C1 segment of cervical spinal cord (tissue), 14 donors: ENCODE measurements at places on chromosomes 2 and 18.

- DNase-seq: no peak
Measured at GRCh38 chr2:24540011-24540477, 49.0 kb downstream of the NCOA1 start.

GRCh38 chr2:61759718-61760117 lies 94.1 kb downstream of the FAM161A start:
- DNase-seq: no peak

DNA sequence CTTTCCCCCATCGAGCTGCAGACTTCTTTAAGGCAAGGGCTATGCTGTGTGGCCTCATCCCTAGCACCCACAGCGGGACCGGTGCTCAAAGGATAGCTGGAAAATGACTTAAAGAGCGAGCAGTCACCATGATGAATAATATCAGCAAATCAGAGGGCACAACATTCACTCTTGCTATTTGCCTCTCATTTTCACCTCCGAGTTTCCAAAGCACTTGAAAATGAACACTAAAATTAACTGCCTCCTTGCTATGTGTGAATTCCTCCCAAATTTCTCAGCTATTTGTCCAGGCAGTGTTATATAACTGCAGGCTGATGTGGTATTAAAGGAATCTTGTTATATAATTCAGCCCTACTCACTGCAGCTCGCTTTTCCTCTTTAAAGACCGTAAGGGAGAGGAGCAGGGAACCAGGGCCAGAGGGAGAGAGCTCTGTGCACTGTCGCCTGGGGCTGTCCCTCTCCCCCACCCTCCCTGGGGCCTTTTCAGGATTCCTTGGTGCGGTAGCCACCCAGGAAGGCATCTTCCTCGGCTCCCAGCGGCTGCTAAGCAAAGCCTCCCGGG lies 1.4 kb downstream of the CYS1 start:
- no peak for DNase-seq

GRCh38 chr18:59358712-59359575 lies at the start of gene LMAN1:
Gene LMAN1, minus strand, starts transcription at chr18:59359265. Its CDS starts 21 bp downstream, at chr18:59359244.
- peak; percentile 84 for DNase-seq

DNA sequence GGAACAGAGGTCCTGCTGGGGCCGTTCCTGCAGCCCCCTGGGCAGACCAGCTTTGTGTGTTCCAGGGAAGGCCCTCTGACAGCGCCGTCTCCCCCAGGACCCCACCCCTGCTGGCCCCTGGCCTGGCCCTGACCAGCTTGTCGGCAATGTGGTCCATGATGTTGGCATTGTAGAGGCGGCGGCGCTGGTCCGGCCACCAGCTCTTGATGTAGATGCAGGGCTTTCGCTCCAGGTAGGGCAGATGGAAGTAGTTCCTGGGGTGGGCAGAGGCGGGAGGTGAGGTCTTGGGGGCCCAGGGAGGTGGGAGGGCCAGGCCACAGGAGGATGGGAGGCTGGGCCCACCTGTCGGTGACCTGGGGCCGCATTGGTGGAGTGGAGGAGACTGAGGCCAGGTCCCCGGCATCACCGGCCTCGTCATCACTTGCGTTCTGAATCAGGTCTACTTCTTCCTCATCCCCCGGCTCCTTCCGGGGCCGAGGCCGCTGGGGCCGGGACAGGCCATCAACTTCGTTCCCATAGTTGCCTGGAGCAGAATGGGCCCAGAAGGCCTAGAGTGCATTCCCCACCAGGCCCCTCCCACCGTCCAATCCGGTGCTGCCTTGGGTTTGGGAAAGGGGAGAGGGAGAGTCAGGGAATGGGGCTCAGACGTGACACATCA lies 1.3 kb upstream of the OTOF start:
- no peak for DNase-seq

DNA sequence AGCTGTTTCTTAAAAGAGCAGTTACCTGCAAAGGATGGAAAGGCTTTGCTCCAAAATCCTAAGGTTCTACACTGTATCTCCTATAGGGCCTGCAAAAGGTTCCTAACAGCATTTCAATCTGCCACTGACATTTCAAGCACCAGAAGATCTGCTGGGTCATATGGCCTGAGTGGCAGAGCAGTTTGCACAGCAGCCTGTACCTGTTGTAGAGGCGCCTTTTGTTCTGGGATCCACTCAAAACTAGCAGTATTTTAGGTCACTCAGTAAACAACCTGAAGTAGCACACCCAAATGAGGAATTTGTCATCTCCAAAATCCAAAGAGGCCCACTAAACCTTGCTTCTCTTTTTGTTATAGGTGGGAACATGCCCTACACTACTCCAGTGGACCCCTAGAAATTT lies 6.2 kb downstream of the FAM210A start:
- DNase-seq: no peak

DNA sequence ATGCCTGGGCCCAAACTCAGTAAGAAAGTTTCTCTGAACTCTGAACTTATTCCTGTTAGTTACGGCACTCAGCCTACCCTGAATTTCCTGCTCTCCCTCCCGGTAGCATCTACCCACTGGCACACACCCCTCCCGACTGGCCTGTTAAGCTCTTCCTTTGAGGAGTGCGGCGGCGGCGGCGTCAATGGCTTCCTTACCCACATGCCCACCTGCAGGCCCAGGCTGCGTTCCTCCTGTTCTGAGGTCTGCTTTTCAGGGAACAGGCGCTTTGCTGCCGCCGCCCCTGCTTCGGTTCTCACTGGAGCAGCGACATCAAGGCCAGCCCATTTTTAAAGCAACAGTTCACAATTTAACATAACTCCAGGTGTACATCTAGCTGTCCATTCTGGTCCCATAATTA lies 432.4 kb downstream of the DCDC2C start:
- no peak for DNase-seq

- DNase-seq: peak; percentile 67
Measured at GRCh38 chr2:3476321-3476984, 42.9 kb downstream of the ADI1 start.

DNA sequence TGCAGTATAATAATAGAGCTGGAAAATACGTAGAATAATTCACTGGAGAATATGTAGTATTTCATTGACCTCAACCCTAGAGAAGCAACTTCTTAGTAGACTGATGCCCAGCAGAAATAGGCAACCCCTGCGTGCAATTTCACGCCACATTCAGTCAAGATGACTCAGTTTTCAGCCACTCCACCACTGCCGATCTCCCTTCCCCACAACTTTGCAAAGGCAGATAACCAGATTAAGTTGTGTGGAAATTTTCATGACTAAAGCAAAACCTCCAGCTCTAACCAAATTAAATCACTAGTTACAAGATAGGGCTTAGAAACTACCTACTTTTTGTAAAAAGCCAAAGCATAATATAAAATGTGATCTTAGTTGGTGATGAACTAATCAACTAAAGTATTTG lies 63.3 kb upstream of the STK17B start:
- DNase-seq: no peak

GRCh38 chr2:98438190-98439133 lies 6.2 kb upstream of the INPP4A start:
- no peak for DNase-seq
